ENCODE measurements at places on chromosomes 6 and 20.

- DNase-seq: no peak
Measured at GRCh38 chr6:21999741-22000140, 297.1 kb downstream of the PRL start.

- DNase-seq: no peak
Measured at GRCh38 chr20:24698189-24698588, 228.8 kb downstream of the SYNDIG1 start.

DNA sequence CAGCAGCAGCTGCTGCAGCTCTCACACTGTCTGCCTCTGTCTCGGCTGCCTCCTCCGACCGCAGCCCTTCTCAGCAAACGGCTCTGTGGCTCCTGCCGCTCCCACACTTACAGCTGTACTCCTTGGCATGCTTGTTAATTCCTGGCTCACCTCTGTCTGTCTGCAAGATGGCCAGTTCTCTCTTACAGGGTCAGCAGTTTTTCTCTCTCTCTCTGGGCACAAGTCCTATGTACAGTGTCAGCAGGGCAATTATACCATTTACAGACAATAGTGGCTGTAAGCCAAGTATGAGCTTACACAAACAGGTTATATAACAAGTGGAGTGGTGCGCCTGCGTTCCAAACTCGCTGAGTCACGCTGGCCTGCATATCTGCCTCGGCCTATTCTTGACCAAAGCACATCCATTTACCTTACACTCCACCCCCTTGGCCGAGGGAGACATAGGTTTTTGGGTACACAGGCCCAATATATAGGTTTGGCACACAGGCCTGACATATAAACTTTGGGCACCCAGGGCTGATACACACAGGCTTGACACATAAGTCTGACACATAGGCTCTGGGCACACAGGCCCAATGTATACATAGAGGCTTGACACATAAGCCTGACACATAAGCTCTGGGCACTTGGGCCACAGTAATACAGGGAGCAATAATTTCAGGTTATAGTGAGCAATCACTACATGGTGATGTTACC is 4.4 kb downstream of the ZKSCAN3 start:
- peak; percentile 55 for DNase-seq

DNA sequence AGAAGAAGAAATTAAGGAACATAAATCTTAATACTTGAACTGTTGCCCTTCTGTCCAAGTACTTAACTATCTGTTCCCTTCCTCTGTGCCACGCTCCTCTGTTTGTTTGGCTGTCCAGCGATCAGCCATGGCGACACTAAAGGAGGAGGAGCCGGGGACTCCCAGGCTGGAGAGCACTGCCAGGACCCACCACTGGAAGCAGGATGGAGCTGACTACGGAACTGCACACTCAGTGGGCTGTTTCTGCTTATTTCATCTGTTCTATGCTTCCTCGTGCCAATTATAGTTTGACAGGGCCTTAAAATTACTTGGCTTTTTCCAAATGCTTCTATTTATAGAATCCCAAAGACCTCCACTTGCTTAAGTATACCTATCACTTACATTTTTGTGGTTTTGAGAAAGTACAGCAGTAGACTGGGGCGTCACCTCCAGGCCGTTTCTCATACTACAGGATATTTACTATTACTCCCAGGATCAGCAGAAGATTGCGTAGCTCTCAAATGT is 17.1 kb downstream of the IRF4 start:
- DNase-seq: peak; percentile 72

- no peak for DNase-seq
Measured at GRCh38 chr6:150932996-150933395, 67.5 kb downstream of the MTHFD1L start.

GRCh38 chr20:19644085-19644484 is 114.0 kb upstream of the RIN2 start:
- no peak for DNase-seq

DNA sequence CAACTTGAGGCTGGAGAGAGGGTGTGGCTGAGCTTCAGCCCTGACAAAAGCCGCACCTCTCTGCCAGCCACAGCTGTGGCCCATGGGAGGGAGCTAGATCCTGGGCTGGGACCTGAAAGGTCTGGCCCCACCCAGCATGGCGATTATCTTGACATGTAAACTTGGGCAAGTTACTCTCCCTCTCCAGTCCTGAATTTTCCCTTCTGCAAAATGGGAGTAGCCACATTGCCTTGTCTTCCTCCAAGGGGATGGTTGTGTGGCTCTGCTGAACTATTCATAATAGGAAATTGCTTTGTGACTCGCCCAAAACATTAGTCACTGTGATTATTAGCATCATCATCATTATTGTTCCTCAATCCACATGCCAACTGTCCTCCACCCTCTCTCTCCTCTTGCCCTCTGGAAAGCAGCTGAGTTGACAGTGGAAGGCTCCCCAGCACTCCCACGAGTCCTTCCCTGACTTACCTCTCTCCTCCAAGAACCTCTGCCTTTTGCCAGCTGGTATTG is 23.0 kb upstream of the RBPJL start:
- DNase-seq: peak; percentile 30

DNA sequence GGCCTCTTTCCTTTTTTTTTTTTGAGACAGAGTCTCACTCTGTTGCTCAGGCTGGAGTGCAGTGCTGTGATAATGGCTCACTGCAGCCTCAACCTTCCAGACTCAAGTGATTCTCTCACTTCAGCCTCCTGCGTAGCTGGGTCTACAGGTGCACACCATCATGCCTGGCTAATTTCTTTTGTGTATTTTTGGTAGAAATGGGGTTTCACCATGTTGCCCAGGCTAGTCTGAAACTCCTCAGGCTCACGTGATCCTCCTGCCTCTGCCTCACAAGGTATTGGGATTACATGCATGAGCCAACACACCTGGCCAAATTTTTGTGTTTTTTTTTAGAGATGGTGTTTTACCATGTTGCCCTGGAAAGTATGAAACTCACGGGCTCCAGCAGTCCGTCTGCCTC is 29.3 kb downstream of the SRC start:
- DNase-seq: no peak

DNA sequence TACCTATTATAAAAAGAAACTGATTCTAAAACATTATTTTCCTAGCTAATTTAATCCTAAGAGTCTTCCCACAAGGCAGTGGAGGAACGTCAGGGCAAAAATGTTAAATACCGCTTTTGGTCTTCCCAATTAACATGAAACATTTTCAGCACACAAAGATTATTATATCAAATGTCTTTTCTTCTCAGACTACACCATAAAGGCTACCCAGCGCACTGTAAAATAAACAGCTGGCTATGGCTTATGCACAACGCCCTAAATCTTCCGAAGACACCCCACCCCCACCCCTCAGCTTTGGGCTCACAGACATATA is 1.0 kb downstream of the NUDT3 start:
- peak; percentile 91 for DNase-seq

GRCh38 chr20:45088247-45088646 is 12.7 kb downstream of the KCNS1 start:
- DNase-seq: no peak
